ENCODE measurements at places on chromosomes 7 and 10. TPM values are rescaled to one million over a fixed set of nuclear protein-coding genes. Genes with fewer than 3 reads are reported as not detected.

GRCh38 chr10:43082746-43083145 is 5.9 kb downstream of the RET start:
- no peak for DNase-seq

DNA sequence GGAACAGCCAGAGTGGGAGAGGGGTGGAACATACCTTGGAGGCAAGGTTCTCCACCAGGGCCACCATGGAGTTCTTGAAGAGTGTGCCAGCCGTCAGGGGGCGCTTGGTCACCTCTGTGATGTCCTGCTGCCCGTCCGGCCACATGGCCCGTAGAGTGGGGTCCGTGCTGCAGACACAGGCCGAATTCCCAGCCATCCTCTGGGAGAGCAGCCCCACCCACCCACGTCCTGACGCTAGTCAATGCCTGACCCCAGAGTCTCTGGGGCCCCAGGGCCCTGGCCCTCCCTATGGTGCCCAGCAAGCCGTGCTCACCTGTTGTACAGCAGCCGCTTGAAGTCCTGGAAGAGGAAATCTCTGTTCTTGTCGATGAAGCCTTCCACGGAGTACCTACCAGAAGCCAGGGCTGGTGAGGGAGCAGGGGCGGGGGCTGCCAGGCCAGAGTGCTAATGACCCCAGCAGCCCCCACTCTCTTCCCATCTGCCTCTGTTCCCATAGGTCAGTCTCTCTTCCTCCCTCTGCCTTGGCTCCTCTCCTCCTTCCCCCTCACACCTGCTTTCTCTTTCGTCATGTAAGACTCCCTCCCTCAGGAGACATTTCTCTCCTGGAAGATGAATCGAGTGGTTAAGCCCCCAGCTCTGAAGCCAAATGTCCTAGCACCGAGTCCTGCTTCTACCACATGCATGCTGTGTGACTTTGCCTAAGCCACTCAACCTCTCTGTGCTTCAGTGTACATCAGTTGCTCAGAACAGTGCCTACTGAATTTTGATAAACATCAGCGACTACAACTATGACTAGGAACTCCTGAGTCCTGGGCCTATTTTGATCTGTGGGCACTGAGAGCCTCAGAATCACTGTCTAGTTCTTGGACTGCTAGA is 11.0 kb downstream of the MYO1G start:
- peak; percentile 29 for DNase-seq

- DNase-seq = no peak
These were observed 154.0 kb downstream of the SGMS1 start for GRCh38 chr10:50469778-50470193.

DNA sequence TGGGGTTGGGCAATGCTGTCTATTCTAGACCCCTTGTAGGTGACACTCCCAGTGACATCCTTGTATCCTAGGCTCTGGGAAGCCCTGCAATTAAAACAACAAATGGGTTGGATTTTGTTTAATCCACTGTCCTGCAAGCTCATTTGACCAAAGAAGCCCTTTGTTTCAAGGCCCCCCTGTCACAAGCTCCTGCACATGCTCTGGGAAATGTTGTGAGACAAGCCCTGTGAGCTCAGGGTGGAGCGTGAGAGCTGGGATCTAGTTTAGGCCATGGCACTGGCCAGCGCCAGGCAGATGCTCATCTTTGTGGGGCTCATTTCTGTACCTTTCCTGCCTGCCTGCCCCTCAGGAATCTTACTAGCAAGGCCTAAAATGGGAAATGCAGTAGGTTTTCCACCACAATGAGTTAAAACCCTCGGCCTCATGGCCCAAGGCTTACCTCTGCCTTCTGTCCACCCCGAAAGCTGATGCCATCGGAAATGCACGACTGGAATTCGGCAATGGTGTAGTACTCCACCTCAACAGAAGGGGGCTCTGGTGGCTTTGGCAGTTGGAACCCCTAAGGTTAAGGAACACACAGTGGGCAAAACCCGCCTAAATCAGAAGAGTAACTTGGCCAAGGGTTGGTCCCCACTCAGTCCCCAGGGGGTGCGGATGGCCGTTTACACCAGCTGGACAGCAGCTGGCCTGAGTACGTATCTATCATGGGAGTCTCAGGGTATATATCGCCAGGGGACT is 112.0 kb downstream of the NEURL1 start:
- DNase-seq = peak; percentile 50

GRCh38 chr7:12054830-12055229 is 156.3 kb upstream of the TMEM106B start:
- DNase-seq = no peak

The RBM48 gene
- 24.2 TPM for total RNA-seq

The PLOD3 gene
- 51.0 TPM for total RNA-seq
